ENCODE measurements at places on chromosomes 1 and 21. TPM values are rescaled to one million over a fixed set of nuclear protein-coding genes. Genes with fewer than 3 reads are reported as not detected.

The ANGEL2 gene
- total RNA-seq: 37.8 TPM

The HHAT gene
- 0.26 TPM for total RNA-seq

The COL8A2 gene
- total RNA-seq: 0.08 TPM

The CRP gene
- total RNA-seq: 0.68 TPM

The KCNJ6 gene
- not detected for total RNA-seq

The VWA5B1 gene
- not detected for total RNA-seq

The RORC gene
- 5.1 TPM for total RNA-seq

The GBP4 gene
- total RNA-seq: 40.3 TPM
